ENCODE measurements at places on chromosomes 4 and X. TPM values are rescaled to one million over a fixed set of nuclear protein-coding genes. Genes with fewer than 3 reads are reported as not detected.

DNA sequence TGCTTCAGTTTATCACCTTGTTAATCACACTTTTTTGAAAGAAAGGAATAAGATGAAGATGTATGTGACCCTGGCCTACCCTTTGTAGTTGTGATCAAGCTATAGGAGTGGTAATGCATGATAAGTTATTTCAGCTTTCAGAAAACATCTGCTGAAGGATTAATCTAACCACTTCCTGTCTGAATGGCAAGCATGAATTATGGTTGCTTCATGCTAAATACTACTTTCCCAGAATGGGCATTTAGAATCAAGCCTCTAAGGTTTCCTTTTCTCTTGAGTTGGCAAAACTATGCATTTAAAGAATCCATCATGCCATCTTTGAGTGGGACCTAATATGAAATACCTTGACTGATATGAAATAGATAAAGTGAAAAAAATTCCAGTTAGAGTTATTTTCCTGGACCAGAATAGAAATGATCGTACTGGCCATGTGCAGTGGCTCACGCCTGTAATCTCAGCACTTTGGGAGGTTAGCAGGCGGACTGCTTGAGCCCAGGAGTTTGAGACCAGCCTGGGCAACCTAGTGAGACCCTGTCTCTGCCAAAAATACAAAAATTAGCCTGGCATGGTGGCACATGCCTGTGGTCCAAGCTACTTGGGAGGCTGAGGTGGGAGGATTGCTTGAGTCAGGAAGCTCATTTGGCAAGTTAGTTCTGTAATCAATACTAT is 59.1 kb downstream of the ANXA3 start:
- ATAC-seq, result no peak

The LGI2 gene
- total RNA-seq, result 0.20 TPM

DNA sequence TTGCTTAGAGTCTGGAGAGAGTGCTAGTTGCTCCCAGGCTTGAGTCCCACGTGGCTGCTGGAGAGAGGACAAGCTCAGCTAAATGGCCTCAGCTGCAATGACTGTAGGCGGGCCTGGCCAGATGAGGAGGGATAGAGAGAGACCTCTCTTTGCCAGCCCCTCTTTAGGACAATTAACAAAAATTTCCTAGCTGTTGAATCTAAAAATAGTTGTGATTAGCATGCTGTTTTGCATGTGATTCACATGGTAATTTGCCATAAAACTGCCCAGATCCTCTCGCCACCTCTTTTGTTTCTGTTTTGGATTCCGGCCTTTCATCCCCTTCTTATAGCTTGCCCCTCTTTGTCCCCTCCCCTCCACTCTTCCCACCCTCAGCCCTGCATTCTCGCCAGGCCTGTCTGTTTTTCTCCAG is 28.9 kb upstream of the PRPS1 start:
- no peak for ATAC-seq

GRCh38 chrX:42289492-42290385 is 366.4 kb upstream of the CASK start:
- no peak for ATAC-seq

DNA sequence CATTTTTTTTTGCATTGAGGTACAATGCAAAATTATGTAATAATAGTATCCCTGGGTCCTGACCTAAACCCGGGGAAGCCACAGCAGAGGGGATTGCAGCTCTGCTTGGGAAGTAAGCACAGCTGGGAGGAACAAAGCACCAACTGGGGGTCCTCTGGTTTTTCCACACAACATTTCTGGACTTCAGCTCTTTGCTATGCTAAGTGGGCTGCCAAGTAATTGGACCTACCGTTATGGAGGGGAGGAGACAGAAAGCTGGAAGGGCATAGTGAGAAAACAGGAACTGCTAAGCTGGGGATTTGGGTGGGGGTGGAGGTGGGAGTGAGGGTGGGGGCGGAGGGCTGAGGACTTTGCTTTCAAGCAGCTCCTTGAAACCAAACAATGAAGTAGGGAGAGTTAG is 183.3 kb downstream of the ZIC3 start:
- ATAC-seq, result no peak

The KLHL5 gene
- total RNA-seq, result 9.0 TPM

DNA sequence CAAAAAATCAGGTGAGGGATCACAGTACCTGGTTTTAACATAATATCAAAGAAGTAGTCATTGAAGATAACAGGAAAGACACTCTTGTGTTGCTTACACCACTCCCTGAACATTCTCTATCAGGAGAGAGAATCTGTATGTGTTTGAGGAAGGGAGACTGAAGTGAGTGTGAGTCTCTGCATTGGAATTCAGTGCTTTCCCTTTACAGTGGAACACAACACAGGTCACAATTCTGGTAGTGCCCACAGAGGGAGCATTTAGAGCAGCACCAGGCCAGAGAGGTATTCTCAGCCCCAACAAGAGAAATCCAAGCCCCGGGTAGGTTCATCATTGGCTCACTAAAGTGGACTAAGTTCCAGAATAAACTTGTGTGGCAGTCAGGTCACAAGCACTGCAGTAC is 64.7 kb upstream of the UBQLN2 start:
- ATAC-seq, result peak; percentile 53

GRCh38 chrX:9466124-9466495 is 1.3 kb downstream of the TBL1X start:
- ATAC-seq, result peak; percentile 16

DNA sequence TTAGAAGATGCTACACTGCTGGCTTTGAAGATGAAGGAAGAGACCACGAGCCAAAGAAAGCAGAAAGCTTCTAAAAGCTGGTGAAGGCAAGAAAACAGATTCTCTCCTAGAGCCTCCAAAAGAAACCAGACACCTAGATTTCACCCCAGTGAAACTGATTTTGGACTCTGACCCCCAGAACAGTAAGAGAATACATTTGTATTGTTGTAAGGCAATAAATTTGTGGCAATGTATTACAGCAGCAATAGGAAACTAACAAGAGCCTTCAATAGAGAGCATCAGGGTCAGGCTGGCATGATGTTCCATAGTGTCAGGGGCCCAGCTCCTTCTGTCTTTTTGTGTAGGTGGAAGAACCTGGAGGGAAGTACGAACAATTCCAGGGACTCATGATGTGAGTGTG is 6.0 kb upstream of the TEC start:
- no peak for ATAC-seq

- ATAC-seq, result peak; percentile 76
Measured at GRCh38 chrX:101617211-101618191, at the start of gene ARMCX6. ARMCX6 (minus strand) TSS chrX:101618000; CDS start chrX:101616620, 1,380 bp downstream.

- no peak for ATAC-seq
Measured at GRCh38 chrX:16785247-16786138, 773 bp upstream of the TXLNG start.

GRCh38 chr4:3252831-3253641 is 4.1 kb downstream of the MSANTD1 start:
- no peak for ATAC-seq

GRCh38 chrX:77446908-77447652 is at the start of gene FGF16:
FGF16 (plus strand) TSS chrX:77447389; CDS start chrX:77447675, 286 bp downstream.
- ATAC-seq, result no peak

The VEGFD gene
- total RNA-seq, result 0.20 TPM

DNA sequence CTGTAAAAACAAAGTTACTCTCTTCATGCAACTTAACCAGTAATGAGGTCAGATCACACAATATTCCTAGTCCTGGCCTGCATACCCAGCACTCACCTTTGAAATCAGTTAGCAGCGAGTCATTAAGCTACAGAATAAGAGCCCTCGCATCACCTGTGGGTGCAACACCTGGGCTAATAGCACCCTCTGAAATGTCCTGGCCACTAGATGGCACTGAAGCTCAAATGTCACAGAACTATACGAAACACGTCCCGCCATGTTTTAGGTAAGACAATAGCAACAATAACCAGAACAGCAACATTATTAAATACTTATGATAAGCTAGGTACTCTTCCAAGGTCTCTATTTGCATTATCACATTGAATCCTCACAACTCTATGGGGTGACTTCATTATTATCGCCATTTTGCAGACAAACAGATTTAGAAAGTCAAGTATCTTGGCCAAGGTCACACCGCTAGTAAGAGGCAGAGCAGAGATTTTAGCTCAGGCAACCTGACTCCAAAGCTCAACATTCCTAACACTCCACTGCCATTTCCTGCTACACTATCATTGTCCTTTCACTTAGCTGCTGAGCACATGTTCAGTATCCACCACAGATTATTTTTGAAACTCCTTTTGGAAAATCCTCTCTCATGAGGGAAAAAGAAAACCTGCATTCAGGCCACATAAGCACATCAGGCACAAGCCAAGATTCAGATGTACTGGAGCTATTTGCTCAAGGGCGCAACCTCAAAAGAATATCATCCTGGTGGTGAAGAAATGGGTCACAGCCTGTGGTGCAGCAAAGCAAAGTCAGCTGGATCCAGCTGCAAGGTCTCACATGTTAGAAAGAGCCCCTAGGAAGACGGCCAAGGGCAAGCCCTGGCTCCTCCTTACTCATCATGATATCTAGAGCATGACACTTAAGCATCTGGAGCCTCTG is 59.5 kb upstream of the KDR start:
- ATAC-seq, result peak; percentile 74

GRCh38 chrX:24025741-24026403 is 1.1 kb downstream of the KLHL15 start:
- peak; percentile 42 for ATAC-seq

The VSIG4 gene
- 2.9 TPM for total RNA-seq

GRCh38 chrX:4239650-4240540 is 526.4 kb upstream of the PRKX start:
- ATAC-seq, result no peak

The DCTD gene
- 72.1 TPM for total RNA-seq

The F9 gene
- not detected for total RNA-seq

DNA sequence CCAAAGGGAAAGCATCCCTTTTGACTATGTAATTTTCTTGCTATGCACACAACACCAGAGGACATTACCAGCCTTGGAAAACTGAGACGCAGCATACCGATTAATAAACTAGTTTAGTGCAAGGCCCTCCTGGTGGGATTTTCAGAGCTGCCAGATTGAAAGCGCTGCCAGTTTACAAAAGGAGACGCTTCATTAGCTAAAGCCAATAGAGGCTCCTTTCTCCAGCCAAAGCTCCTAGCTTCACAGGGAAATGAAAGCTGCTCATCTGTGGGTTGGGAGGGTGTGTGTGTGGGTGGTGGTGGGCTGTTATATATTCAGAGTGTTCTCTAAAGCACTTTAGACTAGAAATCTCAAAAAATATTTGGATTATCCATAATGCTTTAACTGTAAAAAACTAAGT is 32.4 kb downstream of the SPANXN4 start:
- ATAC-seq, result no peak

GRCh38 chr4:126820631-126821030 is 812.1 kb upstream of the INTU start:
- no peak for ATAC-seq

DNA sequence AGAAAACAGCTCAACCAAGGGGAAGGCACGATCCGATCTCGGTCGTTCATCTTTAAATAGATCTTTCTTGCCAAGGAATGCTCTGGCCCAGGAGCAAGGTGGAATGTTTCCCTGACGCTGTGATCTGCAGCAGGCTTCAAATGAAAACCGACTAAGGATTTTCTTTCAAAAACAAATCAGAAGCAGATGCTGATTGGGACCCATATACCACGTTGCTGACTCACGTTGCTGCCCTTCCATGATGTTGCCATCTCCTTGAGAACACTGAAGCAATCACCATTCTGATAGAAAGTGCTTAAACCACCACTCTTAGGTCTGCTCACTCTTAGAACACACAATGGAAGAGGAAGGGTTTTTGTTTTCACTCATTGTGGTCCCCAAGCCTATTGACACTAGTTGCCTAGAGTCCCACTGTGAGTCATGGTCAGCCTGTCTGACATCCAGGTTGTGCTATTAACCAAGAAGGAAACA is 26.1 kb downstream of the LAMTOR3 start:
- ATAC-seq, result peak; percentile 31

- no peak for ATAC-seq
Measured at GRCh38 chr4:154082760-154083535, 294.1 kb upstream of the SFRP2 start.

GRCh38 chrX:46016296-46016695 is 528.9 kb downstream of the ZNF674 start:
- ATAC-seq, result no peak

DNA sequence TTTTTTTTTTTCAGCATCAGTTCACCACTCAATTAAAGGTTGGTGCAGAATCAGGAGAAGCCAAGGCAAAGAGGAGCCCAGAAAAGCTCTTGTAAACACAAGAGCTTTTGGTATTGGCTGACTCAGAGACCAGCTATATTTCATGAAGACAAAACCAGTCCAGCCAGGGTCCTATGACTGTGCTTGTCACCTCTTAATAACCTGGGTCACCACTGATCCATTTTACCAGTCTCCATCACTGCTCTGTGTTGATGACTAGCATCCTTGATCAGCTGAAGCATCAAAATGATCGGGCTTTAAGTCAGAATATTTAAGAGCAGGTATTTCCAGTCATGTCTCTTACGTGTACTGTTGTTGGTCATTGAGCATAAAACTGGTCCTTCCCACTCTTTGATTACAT is 237.9 kb downstream of the PACRGL start:
- ATAC-seq, result peak; percentile 54

GRCh38 chr4:168538632-168539031 is 41.8 kb downstream of the PALLD start:
- ATAC-seq, result no peak

- ATAC-seq, result no peak
Measured at GRCh38 chr4:121936101-121936500, 15.8 kb downstream of the TRPC3 start.

DNA sequence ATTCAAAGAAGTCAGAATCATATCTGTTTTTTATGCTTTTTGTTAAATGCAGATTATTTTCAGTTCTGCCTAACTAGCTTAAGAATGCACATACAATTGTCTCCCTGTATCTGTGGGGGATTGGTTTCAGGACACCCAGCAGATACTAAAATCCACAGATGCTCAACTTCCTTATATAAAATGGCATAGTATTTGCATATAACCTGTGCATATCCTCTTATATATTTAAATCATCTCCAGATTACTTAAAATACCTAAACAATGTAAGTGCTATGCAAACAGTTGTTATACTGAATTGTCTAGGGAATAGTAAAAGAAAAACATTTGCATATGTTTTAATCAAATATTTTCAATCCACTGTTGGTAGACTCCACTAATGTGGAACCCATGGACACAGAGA is 279.4 kb downstream of the TMA16 start:
- no peak for ATAC-seq

DNA sequence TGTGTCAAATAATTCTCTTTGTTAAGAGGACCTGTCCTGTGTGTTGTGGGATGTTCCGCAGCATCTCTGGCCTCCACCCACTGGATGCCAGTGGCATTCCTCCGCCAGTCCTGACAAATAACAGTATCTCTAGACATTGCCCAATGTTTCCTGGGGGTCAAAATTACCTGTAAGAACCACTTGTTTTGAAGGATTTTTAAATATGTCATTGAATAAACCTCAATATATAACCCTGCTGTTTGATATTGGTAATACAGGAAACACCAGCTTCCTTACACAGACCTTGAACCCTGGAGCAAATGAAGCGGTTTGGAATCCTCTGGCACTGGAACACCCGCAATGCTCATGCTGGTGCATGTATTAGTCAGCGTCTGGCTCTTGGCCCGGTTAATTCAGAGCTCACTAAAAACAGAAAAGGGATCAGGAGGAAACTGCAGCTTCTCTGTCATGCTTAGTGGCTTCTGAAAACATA is 101.3 kb downstream of the TBL1X start:
- ATAC-seq, result peak; percentile 79

GRCh38 chr4:40309250-40309774 is 25.8 kb upstream of the CHRNA9 start:
- peak; percentile 76 for ATAC-seq

Measured in esophagus mucosa (tissue), 1 donor.